GM04503 (cell line): ENCODE measurements at places on chromosomes 16 and 17.

DNA sequence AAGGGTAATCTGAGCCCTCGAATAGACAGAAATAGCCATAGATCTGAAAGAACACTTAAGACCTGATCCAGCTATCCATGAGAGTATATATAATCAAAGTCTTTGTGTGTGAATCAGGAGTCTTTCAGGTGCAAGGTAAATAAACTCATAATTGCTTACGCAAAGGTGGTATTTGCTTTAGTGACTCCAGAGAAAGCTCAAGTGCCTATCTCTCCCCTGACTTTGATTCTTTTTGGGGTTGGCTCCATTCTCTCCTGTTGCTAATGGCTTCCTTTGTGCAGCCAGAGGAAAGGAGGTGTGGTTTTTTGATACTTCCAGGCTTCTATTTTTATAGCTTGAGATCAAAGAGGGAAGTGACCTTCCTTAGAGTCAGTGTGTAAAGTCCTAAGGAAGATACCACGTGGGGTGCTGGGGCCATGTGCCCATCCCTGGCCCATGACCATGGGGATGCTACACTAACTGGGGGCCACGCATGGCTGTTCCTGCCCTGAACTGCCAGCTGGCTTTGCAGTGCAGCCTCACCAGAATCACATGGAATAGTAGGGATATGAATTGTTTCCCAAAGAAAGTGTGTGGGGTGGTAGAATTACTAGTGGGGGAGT is 45.8 kb downstream of the TENT4B start:
- DNase-seq, result no peak

- no peak for DNase-seq
These were observed 12.9 kb upstream of the CACNG5 start for GRCh38 chr17:66822009-66822408.

DNA sequence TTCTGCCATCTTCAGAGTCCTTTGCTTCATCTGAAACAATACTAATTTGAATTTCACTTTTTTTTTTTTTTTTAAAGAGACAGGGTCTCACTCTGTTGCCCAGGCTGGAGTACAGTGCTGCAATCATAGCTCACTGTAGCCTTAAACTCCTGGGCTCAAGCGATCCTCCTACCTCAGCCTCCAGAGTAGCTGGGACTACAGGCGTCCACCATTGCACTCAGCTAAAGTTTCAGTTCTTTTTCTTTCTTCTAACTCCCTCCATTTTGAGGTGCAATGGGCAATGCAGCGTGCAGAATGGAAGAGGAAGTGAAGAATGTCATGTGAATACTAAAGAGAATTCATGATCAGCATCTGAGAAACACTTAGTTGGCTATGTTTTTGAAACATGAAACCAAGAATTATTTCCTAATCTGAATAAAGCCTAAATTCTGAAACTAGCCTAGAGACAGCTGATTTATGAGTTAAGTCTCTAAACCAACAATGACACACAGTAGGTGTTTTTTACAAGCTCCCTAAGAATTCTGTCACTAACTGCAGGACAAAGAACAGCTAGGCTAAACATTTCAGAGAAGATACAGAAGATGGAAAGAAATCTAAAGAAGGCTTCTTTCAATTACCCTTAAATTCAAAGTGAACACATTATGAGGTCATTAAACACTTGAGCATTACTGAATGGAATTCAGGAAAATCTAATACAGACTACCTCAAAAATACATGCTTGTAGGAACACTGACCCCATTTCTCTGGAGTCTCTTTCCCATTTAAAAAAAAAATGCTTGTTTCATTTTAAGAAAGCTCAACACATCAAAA is 21.0 kb downstream of the SNN start:
- DNase-seq, result no peak

GRCh38 chr17:57626520-57627210 is 118.4 kb downstream of the CCDC182 start:
- no peak for DNase-seq

GRCh38 chr17:13332207-13332606 is 269.5 kb downstream of the HS3ST3A1 start:
- DNase-seq, result no peak

- DNase-seq, result no peak
These were observed 1.5 kb upstream of the CCDC57 start for GRCh38 chr17:82214012-82214628.

DNA sequence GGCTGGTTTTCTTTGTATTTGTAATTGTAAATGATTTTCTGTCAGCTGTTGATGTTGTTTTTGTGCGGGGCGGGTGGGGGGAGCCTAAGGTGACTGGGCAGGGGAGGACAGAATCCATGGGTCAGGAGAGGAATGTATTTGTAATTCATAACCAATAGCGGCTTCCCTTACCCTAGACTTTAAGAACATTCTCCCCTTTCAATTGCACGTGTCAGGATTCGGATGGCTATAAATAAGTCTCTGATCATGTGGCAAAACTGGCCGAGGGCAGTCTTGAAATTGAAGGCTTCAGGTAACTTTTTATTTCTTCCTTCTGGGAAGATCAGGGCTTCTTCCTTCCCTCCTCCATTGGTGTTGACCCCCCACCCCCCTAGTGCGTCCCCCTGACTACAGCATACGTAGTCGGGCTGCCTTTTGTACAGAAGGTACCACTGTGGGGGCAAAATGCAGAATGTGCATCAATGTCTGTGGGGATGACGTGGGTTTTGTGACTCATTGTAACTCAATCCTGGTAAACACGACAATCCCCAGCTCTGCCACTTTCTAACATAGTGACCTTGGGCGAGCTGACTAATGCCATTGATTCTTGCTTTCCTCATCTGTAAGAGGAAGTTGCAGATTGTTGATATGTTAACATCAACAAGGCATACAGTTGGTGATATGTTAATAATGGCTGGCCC is 16.2 kb downstream of the MARCHF10 start:
- DNase-seq, result no peak

DNA sequence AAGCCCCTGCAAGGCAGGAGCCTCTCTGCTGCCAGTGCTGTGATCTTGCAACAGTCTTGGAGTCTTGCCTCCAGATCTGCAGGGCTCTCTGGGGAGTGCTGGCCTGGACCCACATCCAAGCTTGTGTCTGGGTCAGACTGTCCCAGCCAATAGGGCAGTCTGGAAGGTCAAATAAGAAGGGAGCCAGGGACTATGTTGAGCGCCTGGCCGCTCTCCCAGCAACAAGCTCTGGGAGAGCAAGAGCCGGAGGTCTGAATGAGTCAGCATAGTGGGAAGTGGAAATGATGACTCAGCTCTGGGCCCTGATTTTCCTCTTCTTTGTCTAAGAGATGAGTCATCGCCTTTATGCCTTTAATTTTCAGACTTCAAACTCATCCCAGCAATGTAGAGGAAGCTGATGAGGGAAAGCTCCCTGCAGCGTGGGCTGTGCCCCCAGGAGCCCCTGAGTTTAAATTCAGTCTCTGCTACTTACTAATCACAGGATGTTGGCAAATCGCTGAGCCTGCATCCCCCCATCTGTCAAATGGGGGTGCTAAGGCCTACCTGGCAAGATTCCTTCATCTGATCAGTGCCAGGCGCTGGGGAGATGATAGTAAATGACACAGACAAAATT is 43.6 kb upstream of the HAPSTR1 start:
- peak; percentile 99 for DNase-seq

GRCh38 chr16:76653390-76654026 is 376.3 kb downstream of the CNTNAP4 start:
- no peak for DNase-seq

DNA sequence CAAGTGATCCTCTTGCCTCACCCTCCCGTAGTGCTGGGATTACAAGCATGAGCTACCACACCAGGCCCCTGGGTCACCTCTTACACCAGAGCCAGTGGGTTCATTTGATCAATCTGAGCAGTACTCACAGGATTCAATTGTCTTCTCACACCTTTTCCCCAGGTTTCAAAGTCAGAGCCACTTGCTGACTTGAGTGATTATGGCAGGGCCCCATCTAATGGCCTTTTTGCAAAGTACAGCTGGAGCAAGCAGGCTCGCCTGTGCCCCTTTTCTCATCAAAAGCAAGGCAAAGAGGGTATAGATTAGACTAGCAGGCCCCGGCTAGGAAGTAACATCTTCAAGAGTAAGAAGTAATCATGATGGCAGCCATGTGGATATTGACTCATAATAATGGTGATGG is 114.8 kb upstream of the NOL11 start:
- DNase-seq, result peak; percentile 3

DNA sequence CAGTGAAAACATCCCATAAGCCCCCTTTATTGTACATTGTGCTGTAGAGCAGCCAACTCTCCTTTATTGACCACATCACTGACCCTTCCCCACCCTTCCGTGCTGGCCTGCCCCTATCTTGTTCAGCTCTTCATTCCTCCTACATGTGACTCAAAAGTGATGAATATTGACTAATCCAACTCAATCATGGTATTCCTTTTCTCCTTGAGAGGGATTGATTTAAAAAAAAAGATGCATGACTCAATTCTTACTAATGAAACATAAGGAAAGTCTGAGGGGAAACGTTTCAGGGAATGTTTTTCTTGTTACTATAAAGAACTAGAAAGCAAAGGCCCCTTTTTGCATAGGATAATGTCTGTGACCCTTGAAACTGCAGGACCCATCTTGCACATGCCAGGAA is 125.2 kb upstream of the SOX9 start:
- DNase-seq, result no peak

DNA sequence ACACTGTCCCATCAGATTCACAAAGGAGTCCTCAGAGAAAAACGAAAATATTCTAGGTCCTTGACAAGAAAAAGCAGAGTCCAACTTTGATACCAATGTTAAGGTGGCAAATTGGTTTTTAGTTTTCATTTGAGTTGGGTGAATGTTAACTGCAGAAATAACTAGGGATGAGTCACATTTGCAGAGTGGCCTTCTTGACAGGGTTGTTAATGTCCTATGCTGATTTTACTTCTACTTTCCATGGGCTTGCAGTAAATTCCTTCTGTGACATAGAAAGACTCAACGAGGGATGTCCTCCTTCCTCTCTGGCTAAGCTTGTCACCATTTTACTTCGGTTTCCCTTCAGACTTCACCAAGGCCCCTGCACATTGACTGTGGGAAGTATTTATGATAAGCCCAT is 47.2 kb upstream of the ICAM2 start:
- DNase-seq, result no peak

DNA sequence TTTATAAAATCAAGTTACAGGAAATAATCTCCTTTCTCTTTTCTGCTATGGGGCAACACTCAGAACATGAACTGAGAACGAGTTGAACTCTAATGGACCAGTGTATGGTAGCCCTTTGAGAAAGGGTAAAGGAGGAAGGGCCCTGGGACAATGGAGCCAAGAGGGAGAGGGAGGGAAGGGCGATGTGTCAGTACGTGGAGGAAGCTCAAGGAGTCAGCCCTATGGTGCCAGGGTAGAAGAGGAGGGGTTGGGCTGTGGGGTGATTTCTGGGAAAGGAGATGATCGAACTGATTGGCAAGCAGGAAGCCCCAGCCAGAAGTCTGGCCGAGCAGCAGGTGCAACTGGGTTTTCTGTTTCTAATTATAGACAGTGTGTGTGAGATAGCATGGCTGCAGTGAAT is 4.3 kb upstream of the WIPI1 start:
- no peak for DNase-seq

DNA sequence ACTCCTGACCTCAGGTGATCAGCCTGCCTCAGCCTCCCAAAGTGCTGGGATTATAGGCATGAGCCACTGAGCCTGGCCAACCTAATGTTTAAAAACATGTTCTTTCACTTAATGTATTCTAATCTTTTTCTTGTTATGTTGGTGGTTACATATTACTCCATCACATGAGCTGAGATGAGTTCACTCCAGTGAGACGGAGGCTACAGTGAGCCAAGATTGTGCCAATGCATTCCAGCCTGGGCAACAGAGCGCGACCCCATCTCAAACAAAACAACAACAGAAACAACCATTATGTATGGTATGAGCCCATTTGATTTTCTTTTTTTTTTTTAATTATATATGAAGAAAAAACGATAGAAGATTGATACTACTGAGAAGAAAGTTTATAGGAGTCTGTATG is 39.6 kb downstream of the SLC39A11 start:
- DNase-seq, result no peak

GRCh38 chr17:62617894-62618472 is 9.5 kb upstream of the MRC2 start:
- DNase-seq, result no peak

DNA sequence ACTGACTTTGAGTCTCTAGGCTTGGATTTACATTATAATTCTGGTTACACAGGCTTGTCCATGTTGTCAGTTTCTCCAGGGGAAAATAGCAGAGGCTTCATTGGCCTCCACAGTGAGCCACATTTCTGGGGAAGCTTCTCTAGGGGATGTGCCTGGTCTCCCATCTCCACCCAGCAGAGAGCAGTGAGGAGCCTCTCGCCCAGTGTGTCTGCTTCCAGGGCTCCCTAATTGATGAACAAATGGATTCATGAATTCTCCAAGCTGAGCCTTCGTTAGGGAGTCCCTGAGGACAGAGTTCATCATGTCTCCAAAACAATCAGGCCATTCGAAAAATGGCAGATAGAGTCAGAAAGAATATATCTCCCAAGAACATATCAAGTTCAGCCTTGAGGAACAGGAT is 162.4 kb upstream of the TOX3 start:
- DNase-seq, result no peak

- no peak for DNase-seq
These were observed 5.0 kb upstream of the HOXB9 start for GRCh38 chr17:48630925-48631692.

- DNase-seq, result no peak
These were observed 26.3 kb downstream of the VPS53 start for GRCh38 chr17:688100-688989.

DNA sequence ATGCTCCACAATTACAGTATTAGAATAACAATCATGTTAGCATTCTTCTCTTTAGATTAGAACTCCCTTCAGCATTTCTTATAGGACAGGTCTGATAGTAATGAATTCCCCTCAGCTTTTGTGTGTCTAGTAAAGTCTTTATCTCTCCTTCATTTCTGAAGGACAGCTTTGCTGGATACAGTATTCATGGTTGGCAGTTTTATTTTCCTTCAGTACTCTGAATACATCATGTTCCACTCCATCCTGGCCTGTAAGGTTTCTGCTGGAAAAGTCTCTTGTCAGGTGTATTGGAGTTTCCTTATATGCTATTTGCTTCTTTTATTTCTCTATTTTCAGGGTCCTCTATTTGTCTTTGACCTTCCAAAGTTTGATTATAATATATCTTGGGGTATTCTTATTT is 4.0 kb upstream of the ABCA10 start:
- no peak for DNase-seq

GRCh38 chr17:144936-145670 is 7.7 kb downstream of the SCGB1C2 start:
- no peak for DNase-seq

GRCh38 chr17:77782201-77782600 is 176.3 kb upstream of the TNRC6C start:
- DNase-seq, result no peak

DNA sequence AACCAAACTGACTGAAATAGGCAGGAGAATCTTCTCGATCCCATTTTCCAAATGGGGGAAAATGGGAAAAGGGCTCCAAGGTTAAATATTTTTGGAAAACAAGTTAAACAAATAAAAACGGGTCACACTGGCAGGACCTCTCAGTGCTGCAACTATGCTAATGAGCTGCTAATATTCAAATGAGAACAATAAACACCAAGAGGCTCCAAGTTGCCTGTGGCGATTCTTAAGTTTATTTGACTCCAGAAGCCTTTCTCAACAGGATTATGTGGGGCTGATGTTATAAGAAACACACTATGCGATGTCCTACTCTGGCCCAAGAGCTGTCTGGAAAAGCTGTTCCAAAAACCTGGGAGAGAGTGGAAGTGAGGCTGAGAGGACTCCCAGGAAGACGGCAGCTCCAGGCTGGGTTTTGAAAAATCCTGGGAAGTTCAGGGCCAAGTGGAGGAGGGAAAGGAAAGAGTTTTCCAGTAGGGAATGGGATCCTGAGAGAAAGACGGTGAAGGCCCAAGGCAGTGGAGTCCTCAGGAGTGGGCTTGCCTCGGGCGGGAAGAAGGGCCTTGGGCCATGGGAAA is 21.4 kb downstream of the WNT3 start:
- DNase-seq, result no peak

GRCh38 chr17:4648741-4649140 is 7.3 kb upstream of the ALOX15 start:
- no peak for DNase-seq
